NCI-H2107 (cell line): ENCODE measurements at places on chromosomes 1 and 21.

DNA sequence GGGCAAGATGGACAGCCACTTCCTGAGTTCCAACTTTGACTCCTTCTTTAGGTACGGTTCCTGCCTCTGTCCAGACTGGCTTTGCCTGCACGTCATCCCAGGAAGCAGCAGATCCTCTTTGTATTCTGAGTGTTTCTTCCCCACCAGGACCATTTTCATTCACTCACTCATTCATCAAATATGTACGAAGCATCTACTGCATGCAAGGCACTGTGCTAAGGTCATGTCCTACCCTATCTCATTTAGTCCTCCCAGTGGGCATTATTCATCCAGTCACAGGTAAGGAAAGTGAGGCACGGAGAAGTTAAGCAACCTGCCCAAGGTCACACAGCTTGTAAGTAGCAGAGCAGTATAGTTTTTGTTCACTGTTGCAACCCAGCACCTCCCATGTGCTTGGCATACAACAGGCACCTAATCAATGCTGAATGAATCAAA is 13.9 kb downstream of the CRYBG2 start:
- no peak for DNase-seq

- DNase-seq = no peak
Measured at GRCh38 chr1:205270764-205271163, 43.0 kb downstream of the TMCC2 start.

GRCh38 chr1:58721247-58721820 is 21.5 kb upstream of the MYSM1 start:
- no peak for DNase-seq

- no peak for DNase-seq
Measured at GRCh38 chr1:46445773-46446256, 43.8 kb upstream of the DMBX1 start.

DNA sequence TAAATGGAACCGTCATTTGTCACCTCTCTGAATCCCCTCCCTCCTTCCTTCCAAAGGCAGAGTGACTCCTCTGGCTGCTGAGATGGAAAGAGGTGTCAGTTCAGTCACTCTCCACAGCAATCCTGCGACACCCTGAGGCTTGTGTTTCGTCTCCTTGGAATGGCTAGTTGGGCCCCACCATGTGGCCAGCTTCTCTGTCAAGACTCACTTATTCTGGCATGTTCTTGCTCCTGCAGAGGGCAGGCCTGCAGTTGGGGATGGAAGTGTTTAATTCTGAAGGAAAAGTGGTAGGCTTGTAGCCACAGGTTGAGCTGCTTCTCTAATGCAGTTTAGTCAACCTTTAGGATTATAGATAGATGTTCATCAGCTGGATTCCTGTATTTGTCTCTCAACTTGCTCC is 149.6 kb downstream of the LMO4 start:
- DNase-seq = no peak

- DNase-seq = no peak
Measured at GRCh38 chr1:222910699-222911098, 95.9 kb downstream of the DISP1 start.

DNA sequence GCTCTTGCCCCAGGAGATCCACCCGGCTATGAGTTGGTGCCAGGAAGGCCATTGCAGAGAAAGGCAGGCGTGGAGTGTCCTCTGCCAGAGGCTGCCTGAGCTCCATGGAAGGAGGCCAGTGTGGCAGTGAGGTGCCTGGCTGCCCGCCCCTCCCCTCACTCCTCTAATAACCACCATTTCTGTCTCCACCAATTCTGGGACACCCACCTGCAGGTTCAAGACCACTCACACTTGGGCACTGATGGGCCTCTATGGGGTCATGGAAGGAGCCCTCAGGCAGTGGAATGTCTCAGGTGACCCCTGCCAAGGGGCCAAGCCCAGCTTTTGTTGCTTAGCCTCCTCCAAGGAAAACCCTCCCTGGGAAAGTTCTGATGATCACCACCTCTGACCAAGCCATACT is 731.6 kb downstream of the MATN1 start:
- no peak for DNase-seq

GRCh38 chr1:94514095-94514727 is 27.3 kb downstream of the F3 start:
- no peak for DNase-seq

DNA sequence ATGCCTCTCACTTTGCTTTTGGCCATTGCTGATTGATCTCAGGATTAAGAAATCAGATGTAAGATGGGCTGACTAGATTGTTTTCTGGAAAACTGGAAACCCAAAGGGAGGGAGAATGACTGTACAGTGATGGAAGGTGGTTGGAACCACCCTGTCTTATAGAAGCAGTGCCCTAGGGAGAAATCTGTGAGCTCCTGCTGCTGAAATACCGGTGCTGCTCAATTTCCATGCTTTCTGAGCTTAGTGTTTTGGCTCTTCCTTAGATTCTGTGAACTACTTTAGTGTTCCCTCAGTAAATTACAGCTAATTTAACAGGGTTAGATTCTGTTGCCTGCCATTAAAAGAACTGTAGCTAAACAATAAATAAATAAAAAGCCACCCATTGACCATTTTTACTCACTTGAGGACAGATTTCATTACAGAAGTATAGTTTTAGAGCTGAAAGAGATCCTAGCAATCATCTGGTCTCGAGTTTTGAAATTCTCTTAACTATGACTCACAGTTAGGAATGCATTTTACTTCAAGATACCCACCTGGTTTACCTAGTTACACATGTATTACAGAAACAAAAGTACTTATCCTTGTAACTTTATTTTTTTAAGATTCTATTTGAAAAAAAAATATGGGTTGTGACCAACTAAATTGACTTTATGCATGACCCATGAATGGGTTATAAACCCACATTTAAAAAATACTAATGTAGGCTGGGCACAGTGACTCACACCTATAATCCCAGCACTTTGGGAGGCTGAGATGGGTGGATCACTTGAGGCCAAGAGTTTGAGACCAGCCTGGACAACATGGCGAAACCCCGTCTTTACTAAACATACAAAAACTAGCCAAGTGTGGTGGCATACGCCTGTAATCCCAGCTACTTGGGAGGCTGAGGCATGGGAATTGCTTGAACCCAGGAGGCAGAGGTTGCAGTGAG is 33.2 kb downstream of the CAMSAP2 start:
- DNase-seq = no peak

DNA sequence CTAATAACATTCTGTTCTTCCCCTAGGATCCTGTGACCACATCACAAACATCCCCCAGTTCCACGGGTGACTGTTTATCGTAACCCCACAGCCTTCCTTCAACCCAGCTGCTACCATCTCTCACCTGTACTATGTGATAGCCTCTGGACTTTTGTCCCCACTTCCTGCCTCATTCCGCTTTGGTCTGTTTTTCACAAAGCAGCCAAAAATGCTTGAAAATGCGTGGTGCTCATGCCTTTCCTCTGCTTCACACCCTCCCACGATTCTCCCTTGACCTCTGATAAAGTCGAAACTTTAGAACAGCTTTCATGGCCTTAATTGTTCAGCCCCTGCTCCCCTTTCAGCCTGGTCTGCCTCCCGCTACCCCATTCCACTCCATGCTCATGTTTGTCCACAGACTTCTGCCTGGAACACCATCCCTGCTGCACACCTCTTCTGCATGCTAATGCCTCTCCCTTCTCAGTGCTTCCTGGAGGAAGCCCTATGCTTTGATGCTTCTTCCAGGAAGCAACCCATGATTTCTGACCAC is 165.6 kb downstream of the PLPP3 start:
- no peak for DNase-seq

GRCh38 chr1:42456754-42457089 is 379 bp downstream of the PPCS start:
- peak; percentile 44 for DNase-seq

DNA sequence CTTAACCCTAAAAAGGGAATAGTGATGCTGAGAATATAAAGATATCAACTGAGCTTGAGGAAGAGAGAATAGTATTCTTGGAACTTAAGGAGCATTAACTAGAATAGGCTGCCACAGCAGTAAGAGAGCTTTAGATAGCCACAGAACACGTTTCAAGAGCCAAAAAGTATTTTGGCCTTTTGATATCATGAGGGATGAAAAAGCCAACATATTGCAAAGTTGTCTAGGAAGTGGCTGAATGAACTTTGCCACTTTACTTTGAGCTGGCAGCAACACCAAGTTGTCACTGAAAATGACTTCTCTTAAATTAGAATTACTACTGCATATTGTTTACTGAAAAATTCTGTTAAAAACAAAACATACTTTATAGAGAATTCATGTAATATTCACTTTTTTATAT is 1476.2 kb downstream of the MRPL39 start:
- DNase-seq = no peak

DNA sequence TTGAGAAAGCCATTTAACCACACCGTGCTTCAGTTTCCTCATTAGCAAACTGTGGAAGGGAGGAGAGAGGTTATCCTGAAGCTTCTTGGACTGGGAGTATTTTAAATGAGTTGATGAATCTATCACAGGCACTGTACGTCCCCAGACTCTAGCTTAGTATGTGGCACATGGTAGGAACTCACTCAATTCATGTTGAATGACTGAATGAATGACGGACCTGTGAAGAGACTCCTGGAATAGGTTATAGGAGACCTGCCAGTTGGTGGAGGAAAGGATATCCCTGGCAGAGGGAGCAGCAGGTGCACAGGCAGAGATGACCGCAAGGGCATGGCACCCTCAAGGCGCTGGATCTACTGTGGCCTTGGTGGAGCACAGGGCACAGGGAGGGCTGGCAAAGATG is 118.5 kb downstream of the HMGB4 start:
- DNase-seq = no peak

DNA sequence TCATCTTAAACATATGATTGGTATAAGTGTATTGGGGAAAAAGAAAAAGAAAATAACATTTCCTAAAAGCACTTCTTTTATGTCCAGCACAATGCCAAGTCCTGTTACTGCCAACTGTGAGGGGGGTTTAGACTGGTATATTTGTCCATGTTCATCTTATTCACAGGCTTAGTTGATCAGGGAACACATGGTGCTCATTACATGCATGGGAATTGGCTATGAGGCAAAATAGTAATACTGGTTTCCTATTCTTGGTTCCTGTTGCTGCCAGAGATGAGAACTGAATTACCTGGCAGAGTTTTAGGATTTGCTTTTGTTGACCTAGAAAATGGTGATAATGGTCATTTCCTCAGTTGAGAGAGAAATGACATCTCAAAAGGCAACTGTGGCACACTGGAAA is 398.8 kb downstream of the DUSP10 start:
- DNase-seq = no peak

GRCh38 chr1:14759843-14760242 is 161.4 kb downstream of the KAZN start:
- no peak for DNase-seq
